ENCODE measurements at places on chromosomes 1 and 21.

GRCh38 chr21:42201615-42202161 lies 17.3 kb upstream of the ABCG1 start:
- DNase-seq = no peak

GRCh38 chr1:70992521-70992920 lies 55.1 kb downstream of the PTGER3 start:
- DNase-seq = no peak

GRCh38 chr1:98112626-98113025 lies 191.8 kb upstream of the DPYD start:
- no peak for DNase-seq

DNA sequence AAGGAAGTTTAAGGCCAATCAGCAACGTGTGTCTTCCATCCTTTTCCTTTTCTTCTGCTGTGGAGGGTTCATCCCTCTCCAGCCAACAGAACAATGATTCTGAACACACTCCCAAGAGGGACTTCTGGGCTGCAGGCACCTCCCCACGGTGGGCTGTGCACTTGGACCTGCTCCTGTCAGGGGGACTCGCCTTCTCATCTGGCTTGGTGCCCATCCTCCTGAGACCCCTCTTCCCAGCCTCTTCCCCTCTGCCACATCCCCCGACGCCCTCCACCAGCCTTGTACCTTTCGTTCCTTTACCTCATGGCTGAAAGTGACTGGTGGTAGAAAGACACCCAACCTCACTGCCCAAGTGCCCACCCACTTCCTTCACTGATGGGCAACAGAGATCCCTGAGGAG lies 26.0 kb upstream of the SLAMF9 start:
- DNase-seq = no peak

GRCh38 chr1:98688110-98688739 lies 26.7 kb downstream of the SNX7 start:
- DNase-seq = no peak

DNA sequence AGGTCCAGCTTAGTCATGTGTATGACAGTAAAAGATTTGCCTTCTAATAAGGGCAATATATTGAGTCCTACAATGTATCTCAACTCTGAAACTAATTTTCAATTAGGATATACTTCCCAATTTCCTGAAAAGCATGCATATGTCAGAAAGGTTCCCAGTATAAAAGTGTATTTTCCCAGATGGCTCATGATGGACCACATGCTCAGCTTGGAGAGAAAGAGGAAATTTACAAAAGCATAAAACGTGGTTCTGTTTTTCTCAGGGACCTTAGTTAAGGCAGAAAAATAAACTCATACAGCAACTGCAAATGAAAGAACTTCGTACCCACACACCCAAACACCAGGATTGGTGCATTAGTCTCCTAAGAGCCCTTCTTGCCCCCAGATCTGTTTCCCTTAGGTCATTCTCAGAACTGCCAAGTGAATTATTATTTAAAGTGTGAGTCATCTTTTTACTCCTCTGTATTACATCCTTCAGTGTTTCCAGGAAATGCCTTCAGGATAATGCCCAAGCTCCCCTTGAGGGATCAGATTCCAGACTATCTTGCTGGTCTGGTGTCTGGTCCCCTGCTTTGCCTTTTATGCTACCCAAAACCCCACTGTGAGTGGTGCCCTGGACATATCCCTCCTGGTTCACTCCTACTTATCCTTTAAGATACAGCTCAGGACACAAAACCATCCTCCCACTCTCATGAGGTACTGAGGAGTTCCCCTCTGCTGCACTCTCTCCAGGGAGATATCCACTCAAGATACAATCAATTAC lies 57.4 kb downstream of the SSX2IP start:
- no peak for DNase-seq

GRCh38 chr21:43956670-43957035 lies 55.5 kb upstream of the TRAPPC10 start:
- no peak for DNase-seq

DNA sequence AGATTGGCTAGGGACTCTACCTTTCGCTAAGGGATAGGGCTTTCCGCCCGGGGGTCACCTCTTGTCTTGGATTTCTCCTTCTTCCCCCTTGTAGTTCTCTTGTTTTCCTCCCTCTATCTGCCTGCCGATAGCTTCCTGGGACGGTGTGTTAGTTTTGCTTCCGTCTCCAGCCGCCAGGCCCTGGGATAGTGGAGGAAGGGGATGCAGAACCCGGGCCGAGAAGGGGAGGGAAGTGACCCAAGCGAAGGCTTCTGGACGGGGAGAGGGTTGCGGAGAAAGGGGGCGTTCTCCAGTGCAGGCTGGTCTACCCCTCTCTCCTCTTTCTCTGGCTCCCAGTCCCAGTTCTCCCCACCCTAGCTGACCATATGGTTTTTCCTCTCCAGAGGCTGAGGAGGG lies 871 bp downstream of the TUFT1 start:
- DNase-seq = no peak

DNA sequence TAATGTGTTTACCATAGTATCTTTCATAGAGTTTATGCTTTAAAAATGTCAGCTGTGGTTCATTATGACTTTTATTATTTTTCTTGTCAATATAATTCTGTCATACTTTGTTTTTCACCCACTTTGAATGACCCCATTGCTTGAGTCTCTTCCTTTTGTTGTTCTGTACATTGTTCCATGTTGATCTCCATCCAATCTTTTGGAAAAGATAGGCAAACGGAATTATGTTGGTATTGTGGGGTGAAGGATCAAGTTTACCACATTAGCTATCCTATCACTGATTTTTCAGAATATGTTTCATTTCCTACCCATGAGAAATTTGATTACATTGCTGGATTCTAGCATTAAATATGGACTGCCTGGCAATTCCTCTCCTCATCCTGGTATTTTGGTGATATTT lies 196.6 kb downstream of the NFIA start:
- no peak for DNase-seq

DNA sequence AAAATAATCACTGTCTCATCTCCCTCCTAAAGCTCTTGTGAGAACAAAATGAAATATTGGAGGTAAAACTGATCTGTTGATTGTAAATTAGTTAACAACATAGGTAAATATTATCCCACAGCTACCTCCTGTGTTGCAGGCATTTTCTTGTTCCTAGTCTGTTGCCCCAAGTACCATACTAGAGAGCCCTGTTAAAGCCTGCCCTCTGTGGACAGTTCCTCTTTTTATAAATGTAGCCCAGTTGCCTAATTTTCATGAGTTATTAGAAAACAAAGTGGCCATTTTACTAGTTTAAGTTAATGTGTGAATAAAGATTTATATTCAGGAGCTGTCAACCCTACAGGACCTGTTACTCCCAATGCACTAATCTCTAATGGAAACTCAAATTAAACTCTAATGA lies 180.0 kb upstream of the KCND3 start:
- no peak for DNase-seq

- no peak for DNase-seq
Measured at GRCh38 chr1:216607067-216607697, 116.0 kb downstream of the ESRRG start.

GRCh38 chr21:34029743-34030528 lies 43.4 kb upstream of the MRPS6 start:
- DNase-seq = peak; percentile 56

GRCh38 chr1:43220905-43221778 lies 48.6 kb upstream of the TMEM125 start:
- DNase-seq = no peak

GRCh38 chr1:39048745-39049370 lies 22.7 kb downstream of the NDUFS5 start:
- no peak for DNase-seq

- peak; percentile 94 for DNase-seq
Measured at GRCh38 chr1:44807364-44808062, 362 bp upstream of the DYNLT4 start.

- no peak for DNase-seq
Measured at GRCh38 chr21:41768437-41769042, 1.7 kb upstream of the RIPK4 start.

GRCh38 chr1:158969855-158970254 lies 38.5 kb downstream of the PYHIN1 start:
- DNase-seq = no peak

GRCh38 chr1:98384461-98385141 lies 276.9 kb upstream of the SNX7 start:
- DNase-seq = no peak

DNA sequence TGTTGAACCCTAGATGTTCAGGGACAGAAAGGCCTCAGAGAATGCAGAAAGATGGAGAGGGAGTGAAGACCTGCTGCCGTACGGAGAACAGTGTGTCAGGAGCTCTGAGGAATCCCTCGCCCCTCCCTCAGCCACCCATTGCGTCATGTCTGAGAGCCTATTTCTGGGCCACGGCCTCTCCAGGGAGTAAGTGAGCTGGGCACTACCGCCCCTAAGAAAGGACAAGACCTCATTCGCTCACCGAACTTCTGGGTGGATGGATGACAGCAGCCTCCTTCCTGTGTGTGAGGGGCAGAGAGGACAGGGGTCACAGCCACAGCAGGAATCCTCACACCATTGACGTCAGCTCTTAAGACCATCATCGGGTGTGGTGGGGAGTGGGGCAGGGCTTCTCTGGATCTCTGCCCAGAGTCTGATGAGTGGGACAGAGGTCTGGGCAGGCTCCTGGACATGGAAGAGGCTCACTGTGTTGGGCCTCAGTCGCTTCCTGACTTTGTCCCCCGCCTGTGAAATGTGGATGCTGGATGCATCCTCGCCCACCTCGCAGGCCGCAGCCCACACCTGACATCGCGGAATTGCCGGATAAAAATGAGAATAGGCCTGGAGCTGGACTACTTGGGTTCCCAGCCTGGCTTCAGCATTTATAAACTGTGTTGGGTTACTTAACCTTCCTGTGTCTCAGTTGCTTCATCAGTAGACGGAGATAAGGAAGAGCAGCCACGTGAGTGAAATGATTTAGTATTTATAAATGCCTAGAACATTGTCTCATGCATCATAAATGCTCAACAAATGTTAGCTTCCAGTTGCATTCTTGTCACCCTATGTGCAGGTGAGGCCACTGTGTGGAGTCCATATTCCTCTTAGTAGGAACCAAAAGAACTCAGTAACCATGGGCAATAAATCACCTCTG lies 238.6 kb downstream of the TRABD2B start:
- no peak for DNase-seq

GRCh38 chr1:12180315-12180714 lies 13.5 kb downstream of the TNFRSF1B start:
- DNase-seq = no peak

DNA sequence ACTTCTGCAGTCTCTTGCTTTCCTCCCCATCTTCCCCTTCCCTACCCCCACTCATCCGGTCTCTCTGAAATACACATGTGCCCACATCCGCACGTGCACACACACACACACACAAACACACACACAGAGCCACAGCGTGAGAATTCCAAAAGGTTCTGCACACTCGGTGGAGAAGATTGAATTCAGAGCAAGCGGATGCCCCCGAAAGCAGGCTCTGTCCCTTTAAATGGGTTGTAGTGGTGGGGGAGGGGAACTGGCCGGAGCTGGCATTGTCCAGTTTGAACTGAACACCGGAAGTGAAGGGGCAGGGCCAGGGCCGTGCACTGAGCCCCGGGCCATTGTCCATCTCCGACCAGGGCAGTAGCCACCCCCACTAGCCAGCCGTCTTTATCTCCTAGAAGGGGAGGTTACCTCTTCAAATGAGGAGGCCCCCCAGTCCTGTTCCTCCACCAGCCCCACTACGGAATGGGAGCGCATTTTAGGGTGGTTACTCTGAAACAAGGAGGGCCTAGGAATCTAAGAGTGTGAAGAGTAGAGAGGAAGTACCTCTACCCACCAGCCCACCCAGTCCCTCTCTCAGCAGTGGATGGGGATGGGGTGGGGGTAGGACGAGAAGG lies 1.3 kb upstream of the LIN28A start:
- no peak for DNase-seq

GRCh38 chr1:57492586-57493226 lies 68.8 kb upstream of the DAB1 start:
- DNase-seq = no peak

DNA sequence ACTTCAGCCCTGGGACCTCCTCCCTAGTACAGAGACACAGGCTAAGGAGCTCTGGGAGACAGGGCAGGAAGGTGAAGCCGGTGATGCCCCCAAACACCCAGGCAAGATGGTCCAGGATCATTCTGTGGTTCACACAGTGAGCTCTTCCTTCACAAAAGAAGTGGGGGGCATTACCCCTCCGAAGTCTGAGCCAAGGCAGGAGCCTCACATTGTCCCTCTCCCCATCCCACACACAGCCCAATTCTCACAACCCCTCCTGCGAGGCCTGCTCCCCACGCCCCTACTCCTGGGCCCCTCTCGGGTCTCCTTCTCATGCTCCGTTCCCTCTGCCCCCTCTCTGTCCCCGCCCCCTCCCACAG lies 10.7 kb downstream of the MEF2D start:
- DNase-seq = no peak

DNA sequence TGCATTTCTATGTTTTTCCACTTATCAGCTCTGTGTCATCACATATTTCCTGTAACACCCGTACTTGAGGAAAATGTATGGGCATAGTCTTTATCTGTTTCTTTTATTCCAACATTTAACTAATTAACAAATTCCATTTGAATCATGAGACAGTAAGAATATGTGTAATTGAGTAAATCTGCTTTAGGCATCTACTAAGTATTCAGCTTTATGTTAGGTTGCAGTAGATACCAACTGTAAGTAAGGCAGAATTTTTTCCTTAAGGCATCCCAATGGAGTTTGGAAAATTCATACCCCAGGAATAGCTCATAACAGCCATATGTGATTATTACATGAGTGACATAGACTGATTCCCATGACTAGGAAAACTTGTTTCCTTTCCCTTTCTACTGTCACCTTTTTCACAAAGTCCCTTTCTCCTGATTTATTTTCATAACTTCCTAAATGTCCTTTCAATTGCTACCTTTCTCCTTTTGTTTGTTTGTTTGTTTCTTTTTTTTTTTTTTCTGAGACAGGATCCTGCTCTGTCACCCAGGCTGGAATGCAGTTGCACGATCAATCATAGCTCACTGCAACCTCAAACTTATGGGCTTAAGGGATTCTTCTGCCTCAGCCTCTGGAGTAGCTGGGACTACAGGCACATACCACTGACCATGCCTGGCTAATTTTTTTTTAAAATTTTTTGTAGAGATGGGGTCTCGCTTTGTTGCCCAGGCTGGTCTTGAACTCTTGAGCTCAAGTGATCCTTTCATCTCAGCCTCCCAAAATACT lies 59.8 kb upstream of the CACYBP start:
- no peak for DNase-seq

- DNase-seq = no peak
Measured at GRCh38 chr21:45074818-45075595, 627 bp downstream of the ADARB1 start.

GRCh38 chr1:62070384-62071011 lies 124.2 kb upstream of the L1TD1 start:
- DNase-seq = peak; percentile 13

DNA sequence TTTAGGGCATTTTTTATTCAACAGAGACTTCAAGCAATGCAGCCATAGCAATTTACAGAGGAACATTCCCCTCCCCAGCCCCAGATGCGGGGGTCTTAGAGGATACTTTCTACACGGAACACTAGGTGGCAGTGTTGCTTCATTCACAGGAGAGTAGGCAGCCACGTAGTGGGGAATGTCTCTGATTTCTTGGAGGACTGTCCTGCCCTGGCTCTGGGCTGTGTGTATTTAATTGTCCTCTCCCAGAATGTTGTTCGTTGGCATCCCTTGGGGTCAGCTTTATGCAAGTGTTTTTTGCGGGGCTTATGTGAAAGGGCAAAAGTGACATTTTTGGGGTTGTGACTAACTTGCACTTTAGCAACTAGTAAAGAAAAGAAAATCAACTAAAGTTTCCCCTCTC lies 96.9 kb downstream of the PAPPA2 start:
- DNase-seq = peak; percentile 67

- no peak for DNase-seq
Measured at GRCh38 chr1:234970401-234970730, 158.3 kb downstream of the TOMM20 start.

GRCh38 chr1:204266504-204267034 lies 52.8 kb upstream of the GOLT1A start:
- no peak for DNase-seq

- DNase-seq = no peak
Measured at GRCh38 chr1:119440721-119441307, 25.9 kb downstream of the HSD3B2 start.

Data from NCI-H460 (cell line).